ENCODE measurements at places on chromosomes 6 and 20.

GRCh38 chr20:35651958-35652357, 12.7 kb downstream of the CPNE1 start:
- DNase-seq = no peak

- DNase-seq = no peak
These were observed 90.4 kb downstream of the PLEKHG1 start for GRCh38 chr6:150689900-150690590.

DNA sequence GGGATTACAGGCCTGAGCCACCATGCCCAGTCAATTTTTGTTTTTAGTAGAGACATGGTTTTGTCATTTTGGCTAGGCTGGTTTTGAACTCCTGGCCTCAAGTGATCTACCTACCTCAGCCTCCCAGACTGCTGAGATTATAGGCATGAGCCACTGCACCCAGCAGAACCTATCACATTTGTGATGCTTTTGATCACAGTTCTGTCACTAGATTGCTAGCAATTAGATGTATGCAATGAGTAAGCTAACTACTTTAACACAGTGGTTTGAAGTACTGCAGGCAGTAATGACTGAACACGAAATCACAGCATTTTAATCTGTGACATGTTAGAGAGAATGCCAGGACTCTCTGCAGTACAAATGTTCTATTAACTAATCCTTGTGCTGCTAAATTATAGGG, 19.6 kb upstream of the SAMHD1 start:
- DNase-seq = no peak

DNA sequence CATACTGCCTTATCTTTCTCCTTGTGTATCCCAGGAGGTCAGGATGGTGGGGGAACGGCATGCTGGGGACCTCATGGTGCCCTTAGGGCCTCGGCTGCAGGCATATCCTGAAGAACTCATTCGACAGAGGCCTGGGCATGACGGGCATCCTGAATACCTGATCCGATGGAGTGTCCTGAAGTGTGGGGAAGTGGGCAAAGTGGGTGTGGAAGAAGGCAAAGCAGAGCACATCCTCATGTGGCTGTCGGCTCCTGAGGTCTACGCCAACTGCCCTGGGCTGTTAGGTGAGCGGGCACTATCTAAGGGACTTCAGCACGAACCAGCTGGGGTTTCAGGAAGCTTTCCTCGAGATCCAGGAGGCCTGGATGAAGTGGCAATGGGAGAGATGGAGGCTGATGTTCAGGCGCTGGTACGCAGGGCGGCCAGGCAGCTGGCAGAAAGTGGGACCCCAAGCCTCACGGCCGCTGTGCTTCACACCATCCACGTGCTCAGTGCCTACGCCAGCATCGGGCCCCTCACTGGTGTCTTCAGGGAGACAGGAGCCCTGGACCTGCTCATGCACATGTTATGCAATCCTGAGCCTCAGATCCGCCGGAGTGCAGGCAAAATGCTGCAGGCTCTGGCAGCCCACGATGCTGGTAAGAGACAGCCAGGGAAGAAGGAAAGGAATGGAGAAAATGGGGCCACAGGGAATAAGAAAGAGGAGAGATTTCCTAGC, 2.4 kb downstream of the CUL9 start:
- DNase-seq = no peak

GRCh38 chr20:37823296-37823980, 79.5 kb upstream of the VSTM2L start:
- DNase-seq = no peak

- DNase-seq = no peak
These were observed 420.6 kb downstream of the COL12A1 start for GRCh38 chr6:74785236-74785635.

- no peak for DNase-seq
These were observed 1.1 kb downstream of the RNASET2 start for GRCh38 chr6:166955121-166955864.

- DNase-seq = no peak
These were observed 268.6 kb upstream of the AGPAT4 start for GRCh38 chr6:161542346-161542980.

- no peak for DNase-seq
These were observed 112.8 kb downstream of the ADTRP start for GRCh38 chr6:11665604-11666326.

DNA sequence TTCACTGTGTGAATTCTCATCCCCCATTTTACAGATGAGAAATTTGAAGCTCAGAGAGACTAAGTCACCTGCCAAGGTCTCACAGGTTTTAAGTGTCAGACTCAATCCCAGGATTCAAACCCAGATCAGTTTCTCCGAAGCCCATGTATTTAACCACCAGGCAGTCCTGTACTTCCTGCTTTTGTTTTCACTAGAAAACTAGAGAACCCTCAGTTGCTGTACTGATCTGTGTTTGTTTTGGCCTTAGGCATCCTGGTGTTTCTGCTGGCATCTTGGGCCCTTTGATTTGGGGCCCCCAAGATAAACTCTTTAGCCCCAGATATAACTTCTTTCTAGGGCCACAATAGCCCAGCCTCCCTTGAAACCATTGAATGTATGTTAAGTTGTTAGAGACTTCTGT, 36.5 kb downstream of the PPP1R16B start:
- DNase-seq = no peak

DNA sequence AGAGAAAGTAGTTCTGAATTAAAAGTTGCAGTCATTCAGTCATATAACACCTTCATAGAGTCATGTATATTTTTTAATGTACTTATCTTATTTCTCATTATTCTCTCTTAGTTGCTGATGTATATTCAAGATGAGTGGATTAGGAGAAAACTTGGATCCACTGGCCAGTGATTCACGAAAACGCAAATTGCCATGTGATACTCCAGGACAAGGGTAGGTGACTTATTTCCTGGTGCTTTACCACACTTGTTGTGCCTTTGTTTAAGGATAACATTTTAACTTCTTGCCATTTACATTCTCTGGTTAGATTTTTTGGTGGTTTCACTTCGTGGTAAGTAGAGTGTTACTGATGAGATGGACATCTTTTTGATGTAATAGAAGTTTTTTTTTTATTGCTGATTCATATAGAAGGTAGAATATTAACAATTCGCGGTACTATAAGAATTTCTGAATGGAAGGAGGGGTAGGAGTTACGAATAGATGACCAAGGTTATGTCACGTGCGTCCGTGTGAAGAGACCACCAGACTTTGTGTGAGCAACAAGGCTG, 120.5 kb downstream of the NCOA3 start:
- no peak for DNase-seq

DNA sequence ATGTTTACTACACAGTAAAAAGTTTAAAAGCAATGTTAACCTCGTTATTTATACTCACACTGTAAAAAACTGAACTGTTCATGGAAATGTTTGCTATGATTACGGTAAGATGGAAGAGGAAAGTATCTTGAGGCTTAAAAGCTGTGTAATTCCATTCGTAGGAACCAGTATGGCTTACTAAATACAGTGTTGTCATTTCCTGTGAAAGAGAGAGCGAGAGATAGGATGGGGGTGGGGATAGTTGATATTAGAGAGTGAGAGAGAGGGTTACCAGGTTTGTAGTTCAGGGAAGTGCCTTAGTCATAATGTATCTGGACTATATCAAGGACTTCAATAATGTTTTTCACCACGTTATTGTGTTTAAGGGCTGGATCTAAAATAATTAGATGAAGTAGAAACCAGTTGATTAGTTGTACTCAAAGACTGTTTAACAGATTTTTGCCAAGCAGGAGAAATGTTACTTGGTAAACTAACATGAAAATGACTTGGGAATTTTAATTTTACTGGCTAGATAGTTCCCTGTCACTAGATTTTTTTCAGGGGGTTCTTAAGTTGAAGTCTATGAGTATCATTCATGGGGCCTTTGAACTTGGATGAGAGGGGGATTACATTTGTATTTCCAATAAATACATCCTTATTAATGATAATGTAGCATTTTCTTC, 30.4 kb downstream of the AFDN start:
- no peak for DNase-seq

DNA sequence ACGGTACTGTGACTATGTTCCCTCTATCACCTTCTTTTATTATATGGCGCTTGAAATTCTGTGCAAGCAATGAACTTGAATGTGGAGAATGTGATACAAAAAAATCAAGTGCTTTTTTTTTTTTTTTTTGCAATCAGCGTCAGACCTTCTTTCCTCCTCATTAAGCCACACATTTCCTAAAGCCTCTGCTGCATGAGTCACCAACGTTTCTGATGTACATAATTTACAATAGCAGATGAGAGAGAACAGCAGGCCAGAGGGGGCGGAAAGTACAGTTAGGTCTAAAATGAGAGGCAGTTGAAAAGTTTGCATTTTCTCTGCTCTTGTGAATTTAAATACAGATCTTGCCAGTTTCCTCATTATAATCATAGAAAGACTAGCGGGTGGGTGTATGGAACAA, 114.6 kb upstream of the RIPOR2 start:
- DNase-seq = no peak

DNA sequence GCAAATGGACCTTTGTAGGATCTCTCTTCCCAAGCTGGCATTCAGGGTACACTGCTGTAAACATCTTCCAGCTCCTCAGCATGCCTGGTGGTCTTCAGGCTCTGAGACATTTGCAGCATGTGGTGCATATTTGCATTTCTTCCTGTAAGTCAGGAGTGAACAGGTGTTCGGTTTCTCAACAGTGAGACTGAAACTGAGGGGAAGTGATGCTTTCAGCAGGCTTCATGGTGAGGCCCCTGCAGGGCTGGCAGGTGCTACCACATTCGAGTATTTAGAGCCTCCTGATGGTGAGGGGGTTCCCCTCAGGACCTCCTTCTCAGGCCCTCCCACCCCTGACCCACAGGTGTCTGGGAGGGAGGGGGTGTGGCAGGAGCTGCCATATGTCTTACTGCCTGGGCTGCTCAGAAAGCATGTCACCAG, 15.1 kb downstream of the MYBL2 start:
- DNase-seq = no peak

DNA sequence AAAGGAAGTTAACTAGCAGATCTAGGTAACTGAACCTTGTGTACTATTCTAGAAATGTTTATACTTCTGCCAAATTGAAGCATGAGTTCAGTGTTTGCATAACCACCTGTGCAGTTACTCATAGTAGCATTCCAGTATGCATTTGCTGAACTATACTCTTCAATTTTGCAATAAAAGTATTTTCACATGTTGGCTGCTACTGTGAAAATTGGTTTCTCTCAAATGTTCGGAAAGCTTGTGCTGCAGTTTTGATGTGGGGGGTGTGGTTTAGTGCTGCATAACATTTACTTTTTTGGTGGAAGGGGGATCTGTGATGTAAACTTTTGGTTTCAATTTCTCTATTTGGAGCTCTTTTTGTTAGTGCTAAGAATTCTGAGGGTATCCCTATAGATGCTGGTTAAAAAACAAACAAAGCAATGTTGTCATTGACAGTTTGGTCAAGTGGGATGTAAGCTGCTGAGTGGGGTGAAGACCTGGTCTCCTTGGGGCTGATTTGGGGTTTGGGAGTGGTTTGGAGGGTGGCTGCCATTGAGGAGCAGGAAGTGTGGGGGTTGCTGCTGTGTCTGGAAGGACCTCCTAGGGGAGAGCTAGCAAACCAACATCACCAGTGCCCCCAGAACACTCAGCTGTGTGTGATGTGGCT, 87.8 kb downstream of the CARMIL1 start:
- DNase-seq = no peak

DNA sequence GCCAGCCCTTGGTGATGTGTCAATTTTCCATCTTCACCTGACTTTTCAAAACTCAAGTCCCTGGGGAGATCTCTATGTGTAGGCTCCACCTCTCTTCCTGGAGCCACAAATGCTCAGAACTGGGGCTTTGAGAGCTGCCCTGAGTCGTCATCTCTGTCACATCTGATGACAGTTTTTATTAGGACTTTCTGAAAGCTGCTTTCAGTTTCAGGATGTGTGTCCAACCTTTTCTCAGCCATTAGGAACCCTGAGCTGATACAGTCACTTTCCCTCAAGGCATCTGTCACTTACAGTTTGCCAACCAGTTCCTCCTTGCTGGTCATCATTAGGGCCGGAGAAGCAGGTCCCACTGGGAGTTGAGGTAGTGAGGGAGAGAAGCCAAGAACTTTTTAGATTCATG, 365.9 kb upstream of the CHD6 start:
- DNase-seq = no peak

DNA sequence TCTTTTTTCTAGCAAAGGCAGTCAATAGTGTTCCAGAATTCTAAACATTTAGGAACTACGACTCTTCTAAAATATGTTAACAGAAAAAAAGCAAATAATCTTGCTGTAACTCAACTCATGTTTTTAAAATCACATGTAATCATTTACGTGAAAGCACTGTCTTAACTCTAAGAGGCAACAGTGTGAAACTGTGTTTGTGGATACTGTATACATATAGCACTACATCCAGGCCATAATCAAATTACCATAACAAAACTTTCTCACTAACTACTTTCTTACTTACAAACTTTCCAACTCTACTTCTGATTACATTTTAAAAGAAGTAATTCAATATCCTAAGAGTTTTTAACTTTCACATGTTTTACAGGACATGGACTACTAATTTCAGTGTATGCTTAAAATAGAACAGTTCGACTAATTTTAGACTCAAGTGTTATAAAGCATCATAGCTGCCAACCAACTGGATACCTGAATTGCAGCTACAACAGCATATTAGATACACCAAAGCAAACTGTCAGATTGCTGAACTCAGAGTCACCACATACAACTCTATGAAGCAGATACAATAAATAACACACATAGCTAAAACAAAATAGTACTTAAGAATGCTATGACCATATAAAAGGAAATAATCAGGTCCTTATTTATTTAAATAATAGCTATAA, 121.6 kb upstream of the BEND6 start:
- DNase-seq = no peak

DNA sequence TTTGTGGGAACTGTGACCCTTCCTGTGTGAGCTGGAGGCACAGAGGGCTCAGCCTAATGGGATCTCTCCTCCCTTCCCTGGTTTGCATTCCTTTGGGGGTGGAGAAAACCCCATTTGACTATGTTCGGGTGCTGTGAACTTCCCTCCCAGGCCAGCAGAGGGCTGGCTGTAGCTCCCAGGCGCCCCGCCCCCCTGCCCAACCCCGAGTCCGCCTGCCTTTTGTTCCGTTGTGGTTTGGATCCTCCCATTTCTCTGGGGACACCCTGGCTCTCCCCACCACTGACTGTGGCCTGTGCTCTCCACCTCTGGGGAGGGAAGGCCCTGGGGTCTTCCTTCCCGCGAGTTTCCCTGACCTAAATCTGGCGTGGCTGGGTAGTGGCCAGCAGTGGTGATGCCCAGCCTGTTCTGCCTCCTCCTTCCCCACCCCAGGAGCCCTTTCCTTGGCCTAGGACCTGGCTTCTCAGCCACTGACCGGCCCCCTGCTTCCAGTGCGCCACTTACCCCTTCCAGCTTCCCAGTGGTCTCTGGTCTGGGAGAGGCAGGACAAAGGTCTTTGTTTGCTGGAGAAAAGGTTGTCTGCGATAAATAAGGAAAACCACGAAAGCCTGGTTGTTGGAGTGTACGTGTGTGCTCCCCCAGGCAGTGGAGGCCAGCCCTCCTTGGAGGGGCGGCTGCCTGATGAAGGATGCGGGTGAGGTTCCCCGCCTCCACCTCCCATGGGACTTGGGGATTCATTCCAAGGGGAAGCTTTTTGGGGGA, 4.9 kb downstream of the VEGFA start:
- DNase-seq = no peak

DNA sequence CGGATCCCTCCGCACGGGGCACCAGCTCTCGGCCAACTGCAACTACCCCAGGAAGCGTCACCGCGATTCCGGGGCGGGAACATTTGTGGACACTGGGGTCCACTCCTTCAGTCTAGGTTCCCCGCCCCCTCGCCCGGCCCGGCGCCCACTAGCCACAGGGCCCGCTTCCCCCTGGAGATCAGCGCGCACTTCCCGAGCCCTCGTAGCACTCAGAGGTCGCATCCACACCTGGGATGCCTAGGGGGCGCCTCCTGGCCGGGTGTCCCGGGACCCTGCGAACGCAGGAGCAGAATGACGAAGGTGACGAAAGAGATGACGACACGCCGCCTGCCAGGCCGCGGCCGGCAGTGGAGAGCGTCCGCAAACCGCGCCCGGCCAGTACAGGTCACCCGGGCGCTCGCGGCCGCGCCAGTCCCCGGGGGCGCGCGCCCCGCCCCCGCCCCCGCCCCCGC, 309 bp upstream of the AIG1 start:
- DNase-seq = peak; percentile 39
